ENCODE measurements at places on chromosomes 6 and 20.

DNA sequence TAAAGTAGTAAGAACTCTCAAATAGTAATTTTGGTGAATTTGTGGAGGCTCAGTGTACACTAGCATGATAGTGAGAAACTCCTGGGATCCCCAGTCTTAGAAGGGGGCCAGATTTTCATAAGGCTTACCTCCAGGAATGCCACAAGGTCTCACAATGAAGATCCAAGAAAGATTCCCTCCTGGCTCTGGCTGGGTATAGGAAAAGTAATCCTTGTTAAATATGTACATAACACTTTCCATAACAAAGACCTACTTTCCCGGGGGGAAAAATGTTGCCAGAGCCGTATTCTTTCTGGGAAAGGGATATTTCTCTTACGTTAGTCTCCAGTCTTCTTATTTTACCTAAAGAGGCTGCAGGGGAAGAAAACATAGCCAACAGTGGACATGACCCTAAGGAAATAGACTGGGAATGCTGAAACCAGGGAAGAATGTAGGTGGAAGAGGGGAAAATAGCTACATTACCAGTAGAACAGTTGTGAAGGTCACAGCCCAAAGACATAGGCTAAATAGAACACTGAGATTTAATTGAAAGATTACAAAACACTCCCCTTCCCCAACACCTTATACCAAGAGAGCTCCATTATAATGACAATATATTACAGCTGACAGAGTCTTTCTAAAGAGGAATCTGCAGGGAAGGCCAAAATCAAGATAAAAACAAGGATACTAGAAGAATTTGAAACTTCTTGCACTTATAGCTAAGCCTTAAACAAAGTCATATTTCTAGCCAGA lies 34.9 kb upstream of the ISM1 start:
- no peak for DNase-seq

DNA sequence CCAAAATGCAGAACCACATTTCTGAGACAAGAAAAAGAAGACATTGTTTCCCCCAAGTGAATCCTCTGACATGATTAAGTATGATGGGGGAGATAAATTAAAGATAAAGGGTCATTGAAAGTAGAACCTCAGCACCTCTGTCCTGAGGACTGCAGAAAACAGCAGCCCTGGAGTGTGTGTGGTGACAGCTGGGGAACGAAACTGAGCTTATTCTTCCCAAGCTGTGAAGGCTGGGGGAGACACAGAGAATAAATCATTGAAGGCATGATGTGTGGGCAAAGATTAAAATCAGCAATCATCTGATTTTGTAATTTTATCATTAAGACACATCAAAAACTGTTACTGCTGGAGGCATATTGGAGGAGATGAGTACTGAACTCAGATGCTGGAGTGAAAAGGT lies 67.5 kb upstream of the GPR6 start:
- DNase-seq: no peak

- DNase-seq: peak; percentile 30
Measured at GRCh38 chr20:43658069-43658722, 8.7 kb upstream of the MYBL2 start.

DNA sequence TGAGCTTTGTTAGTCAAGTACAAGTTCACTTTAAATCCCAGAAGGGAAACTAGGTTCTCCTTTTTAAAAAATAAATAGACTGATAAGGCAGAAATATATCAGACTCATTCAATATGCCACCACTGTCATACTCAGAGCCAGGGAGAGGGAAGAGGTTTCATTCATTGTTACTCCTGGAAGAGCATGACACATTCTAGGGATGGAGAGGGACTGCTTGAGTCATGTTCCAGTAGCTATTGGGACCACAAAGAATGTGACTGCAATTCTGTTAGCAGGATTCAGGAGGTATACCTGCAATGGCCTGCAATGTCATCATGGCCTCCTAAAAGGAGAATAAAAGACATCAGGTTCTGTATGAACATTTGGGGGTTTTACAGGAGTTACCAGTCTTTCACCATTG lies 167.6 kb downstream of the TFAP2B start:
- DNase-seq: peak; percentile 4

DNA sequence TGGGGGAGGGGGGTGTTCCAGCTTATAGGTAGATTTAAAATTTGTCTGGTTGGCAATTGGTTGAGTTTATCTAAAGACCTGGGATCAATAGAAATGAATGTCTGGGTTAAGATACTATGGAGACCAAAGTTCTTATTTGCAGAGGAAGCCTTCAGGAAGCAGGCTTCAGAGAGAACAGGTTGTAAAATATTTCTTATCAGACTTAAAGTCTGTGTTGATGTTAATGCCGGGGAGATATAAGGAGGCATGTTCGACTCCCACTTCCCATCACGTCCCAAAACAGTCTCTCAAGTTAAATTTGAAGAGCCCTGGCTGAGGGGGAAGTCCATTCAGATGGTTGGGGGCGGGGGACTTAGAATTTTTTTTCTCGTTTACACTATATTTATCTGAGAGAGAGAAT lies 12.3 kb upstream of the BLCAP start:
- DNase-seq: no peak

DNA sequence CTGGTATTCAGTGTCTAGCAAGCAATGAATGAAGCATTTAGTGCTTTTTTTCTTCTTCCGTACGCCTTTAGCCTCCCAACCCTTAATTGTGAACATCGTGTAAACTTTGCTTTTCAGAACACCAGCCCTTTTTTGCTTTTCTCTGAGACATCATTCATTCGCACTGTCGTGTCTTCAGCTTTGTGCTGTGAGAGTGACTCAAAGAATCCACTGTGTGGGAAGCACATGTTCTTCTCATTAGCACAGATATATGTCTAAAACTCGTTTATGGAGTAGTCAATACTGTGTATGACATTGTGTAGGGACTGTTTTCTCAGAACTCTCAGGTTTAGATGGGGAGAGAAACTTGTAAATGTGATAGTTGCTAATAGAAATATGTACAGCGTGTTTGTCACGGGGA lies 279.1 kb downstream of the FARS2 start:
- no peak for DNase-seq

DNA sequence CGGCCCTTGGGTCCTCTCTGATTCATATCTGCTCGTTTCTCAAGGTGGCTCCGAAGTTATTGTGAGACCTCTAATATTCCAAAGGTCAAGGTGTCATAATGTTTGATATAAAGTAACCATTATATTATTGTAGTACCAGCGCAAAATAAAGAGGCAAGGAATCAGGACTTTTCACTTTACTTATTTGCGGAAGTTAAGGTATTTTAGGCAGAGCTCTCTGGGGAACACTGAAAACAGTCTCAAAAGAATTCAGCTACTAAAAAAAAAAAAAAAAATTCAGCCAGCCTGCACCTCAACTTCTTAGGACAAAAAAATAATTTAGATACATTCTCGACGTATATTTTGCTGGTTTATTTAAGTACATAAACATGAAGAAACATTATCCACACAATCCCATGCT lies 2.4 kb downstream of the OSER1 start:
- DNase-seq: no peak

DNA sequence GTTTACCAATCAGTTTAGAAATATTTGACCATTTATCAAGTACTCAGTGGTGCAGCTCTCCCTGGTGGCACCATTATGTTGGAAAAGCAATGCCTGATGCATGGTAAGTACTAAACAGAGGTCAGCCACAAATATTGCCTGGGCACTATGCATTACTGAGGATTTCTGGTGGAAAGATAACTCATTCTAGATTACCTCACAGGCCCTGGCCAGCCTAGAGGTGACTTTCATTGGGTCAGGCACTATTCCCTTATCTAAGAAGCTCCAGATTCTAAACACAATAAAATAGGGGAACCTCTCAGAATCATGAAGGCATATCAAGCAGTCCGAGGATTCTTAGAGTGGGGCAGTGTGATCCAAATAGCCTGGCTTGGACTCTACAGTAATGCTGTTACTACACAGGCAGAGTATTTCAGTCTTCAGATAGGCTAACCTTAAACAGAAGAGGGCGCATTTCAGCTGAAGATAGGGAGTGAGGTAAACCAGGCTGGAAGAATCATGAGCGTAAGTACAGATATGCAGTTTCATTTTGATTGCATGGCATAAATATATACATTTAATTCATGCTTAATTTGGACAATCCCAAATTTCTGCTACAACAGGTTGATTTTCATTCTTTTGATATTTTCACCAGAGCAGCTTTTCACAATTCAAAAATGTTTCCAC lies 12.1 kb downstream of the LGSN start:
- DNase-seq: peak; percentile 2

DNA sequence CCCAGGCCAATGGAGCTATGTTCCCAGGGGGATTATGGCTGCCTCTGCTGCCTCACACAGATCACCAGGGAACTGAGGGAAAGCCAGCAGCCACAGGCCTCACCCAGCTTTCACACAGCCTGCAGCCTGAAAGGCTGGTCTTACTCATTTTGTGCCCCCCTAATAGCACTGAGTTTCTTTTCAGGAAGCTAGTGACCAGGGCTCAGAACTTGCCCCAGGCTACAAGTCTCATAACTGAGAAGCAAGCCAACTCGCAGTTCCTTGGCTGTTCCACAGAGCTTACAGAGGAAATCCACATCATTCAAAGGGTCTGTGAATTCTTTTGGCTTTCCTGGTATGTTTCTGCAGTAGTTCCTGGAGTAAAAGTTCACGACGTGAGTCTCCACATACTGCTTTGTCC lies 524.8 kb upstream of the GJE1 start:
- DNase-seq: no peak

- no peak for DNase-seq
Measured at GRCh38 chr6:164102693-164103092, 688.2 kb downstream of the QKI start.

- no peak for DNase-seq
Measured at GRCh38 chr6:31821301-31822035, 6.1 kb upstream of the HSPA1B start.

- DNase-seq: no peak
Measured at GRCh38 chr6:95614094-95614493, 36.8 kb downstream of the MANEA start.

DNA sequence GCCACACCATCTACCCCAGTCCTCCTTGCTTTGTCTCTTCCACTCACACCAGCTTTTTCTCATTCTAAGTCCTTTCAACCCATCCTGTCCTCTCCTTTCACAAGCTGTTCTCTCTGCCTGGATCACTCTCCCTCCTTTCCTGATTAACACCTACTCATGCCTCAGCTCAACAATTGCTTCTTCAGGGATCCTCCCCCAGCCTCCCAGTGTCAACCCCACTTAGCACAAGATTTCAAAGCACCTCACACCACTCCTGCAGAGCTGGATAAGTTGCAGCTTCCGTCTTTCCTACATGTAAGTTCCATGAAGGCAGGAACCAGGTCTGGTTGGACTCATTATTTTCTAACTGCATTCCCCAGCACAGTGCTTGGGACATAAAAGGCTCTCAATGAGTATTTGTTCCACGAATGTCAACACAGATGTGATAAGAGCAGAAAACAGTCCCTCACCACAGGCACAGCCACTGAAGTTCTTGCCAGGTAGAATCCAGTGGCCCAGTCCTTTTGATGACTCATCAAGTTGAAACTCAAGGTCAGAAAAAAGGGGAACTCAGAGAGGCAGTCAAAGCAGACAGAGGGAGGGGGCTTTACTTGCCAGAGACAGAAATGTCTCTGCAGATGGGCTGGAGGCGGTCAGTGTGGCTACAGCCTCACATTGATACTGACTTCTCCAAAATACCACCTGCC lies 193.4 kb upstream of the PRDM1 start:
- no peak for DNase-seq

GRCh38 chr6:14305624-14306023 lies 188.1 kb downstream of the CD83 start:
- no peak for DNase-seq

DNA sequence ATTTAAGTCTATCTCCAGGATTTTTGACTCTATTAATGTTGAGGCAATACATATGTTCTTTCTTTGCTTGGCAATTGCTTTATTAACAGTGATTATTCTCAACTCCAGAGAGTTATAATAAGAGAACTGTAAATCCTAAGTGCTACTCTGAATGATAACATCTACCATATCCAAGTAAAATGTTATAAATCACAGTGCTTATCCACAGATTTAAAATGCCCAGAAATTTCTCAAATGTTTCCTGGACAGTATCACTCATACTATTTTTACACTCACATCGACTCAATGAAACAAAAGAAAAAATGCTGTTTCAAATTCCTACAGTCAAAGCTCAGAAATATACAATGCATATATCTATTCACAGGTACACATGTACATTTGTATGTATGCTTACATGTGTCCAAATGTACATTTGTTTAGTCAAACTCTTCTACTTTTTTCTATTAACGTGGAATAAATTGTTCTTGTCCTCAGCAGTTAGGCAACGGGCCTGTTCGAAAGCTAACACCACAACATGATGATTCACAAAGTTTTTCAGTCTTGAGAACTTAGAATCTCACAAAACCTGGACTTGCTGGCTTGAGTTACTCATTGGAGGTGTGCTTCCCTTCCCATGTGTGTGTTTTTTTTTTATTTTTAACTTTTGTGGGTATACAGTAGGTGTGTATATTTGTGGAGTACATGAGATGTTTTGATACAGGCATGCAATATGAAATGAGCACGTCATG lies 193.0 kb downstream of the GJA10 start:
- DNase-seq: no peak

- DNase-seq: no peak
Measured at GRCh38 chr6:125974214-125974866, 12.0 kb upstream of the TRMT11 start.

GRCh38 chr6:122704066-122704465 lies 75.5 kb upstream of the FABP7 start:
- DNase-seq: no peak

- no peak for DNase-seq
Measured at GRCh38 chr6:168496139-168496996, 55.4 kb downstream of the SMOC2 start.

- no peak for DNase-seq
Measured at GRCh38 chr6:30766461-30767157, 22.3 kb upstream of the IER3 start.

DNA sequence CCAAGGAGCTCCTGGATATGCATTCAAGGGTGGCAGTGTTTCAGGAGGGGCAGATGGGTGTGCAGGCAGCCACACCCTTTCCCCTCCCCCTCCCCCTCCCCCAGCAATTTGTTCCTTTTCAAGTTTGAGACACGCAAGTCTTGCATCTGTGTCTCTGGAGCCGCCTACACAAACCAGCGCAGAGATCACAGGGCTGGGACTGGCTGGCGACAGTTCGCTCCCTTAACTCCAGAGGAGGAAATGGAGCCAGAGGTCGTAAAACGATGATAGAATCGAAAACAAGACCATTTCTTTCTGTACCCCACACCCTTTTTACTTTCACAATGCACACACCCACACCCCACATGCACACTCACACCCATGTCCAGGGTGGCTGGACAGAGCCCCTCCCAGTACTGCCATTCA lies 163.1 kb downstream of the LY86 start:
- no peak for DNase-seq

GRCh38 chr6:165404296-165404695 lies 94.9 kb upstream of the C6orf118 start:
- no peak for DNase-seq

- DNase-seq: no peak
Measured at GRCh38 chr20:44296011-44296410, 15.0 kb downstream of the FITM2 start.

Data from HS-27A (cell line).